ENCODE measurements at places on chromosomes 11 and 22.
A peak's percentile ranks its signal among the peaks of the same experiment; 100 is the strongest.

DNA sequence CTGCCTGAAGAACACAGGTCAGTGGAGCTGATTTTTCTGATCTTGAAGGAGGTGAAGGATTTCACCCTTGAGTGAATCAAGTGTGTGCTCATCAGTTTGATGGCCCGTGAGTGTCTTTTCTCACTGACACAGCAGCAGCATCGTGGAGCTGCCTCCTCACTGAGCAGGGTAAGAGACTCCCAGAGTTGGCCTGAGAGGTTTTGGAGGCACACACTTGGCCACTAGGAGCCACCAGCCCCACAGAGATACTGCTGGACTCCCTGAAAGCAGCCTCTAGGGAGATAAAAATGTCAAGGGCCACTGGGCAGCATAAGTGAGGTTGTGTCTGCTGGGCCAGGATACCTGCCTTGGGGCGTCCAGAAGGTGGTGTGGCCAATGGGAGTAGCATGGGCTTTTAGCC lies 245.4 kb downstream of the GRIK4 start:
- DNase-seq, result peak; percentile 3

DNA sequence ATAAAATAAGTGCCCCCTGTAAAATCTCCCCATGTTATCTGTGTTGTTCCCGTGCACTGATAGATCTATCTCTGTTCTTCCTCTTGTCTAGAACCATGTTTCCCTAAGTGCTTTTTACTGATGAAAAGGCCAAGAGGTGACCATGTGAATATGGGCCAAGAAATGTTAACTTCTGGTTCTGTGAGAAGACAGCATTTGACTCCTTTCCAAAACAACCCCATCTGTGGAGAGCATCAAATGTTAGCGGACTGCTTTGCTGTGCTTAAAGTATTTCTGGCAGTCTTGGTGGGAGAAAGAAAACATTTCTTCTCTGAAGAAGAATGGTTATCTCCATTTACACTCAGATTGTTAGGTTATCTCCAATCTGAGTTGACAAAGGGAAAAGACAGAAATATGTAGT lies 58.6 kb upstream of the GUCY1A2 start:
- no peak for DNase-seq

- DNase-seq, result no peak
Observed at GRCh38 chr11:47773882-47774281, 6.7 kb upstream of the FNBP4 start.

DNA sequence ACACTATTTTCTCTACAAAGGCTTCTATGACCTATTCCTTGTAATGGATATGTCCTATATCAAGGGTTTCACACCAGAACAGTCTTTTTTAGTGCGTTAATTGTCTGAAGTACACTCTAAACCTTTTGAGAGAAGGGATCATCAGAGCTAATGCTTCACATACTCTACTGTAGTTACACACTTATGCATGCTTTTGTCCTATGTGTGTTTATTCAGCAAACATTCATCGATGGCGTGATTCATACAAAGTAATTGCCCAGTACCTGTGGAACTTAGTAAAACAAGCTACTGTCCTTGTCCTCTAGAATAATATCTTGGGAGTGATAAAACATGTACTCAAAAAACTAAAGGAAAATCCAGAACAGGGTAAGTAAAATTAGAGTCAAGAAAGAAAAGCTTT lies 139.2 kb downstream of the GUCY1A2 start:
- DNase-seq, result no peak

DNA sequence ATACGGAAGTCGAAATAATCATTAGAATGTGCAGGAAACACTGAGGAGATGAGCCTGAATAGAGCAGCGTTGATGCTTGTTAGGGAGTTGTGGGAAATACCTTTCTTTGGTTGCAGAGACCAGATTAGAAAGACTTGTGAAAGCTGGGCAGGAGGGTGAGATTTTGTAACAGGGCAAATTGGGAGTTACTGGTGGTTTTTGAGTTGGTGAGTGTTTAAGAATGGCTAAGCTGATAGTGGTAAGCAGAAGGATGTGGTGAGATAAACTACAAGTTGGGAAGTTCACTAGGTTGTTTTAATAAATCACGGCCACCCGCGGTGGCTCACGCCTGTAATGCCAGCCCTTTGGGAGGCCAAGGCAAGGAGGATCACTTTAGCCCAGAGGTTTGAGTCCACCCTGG lies 34.4 kb downstream of the MCAM start:
- DNase-seq, result peak; percentile 74

DNA sequence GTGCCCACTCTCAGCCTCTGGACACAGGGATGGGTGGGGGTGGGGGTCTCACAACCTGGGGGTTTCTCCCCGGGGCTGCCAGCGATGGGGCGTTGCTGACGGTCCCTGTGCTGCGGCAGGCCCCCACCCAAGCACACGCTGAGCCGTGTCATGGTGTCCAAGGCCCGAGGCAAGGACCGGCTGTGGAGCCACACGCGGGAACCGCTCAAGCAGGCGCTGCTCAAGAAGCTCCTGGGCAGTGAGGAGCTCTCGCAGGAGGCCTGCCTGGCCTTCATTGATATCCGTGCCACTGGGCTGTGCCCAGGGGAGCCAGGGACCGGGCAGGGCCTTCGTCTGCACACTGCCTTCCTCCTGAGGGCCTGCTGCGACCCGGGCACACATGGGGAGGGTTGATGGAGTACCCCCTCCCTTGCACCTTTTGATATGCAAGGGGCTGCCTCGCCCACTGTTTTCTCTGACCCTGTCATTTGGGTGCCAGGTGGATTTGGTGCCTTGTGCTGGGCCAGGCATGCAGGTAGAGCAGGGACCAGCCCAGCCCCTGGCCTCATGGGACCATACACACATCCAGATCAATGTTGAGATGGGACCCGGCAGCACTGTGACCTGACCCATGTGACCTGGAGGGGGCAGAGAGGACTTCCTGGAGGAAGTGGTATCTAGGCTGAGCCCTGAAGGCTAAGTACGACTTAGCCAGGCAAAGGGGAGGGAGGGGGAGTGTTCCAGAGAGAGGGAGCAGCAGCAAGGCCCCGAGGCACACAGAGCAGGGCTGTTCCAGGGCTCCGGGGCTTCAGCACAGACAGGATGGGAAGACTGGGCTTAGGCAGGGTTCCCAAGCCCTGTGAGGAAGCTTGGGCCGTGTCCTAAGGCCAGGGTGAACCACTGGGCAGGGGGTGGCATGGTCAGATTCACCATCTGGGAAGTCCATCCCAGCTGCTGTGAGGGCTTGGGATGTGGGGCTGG lies 75.2 kb downstream of the MYO7A start:
- no peak for DNase-seq

DNA sequence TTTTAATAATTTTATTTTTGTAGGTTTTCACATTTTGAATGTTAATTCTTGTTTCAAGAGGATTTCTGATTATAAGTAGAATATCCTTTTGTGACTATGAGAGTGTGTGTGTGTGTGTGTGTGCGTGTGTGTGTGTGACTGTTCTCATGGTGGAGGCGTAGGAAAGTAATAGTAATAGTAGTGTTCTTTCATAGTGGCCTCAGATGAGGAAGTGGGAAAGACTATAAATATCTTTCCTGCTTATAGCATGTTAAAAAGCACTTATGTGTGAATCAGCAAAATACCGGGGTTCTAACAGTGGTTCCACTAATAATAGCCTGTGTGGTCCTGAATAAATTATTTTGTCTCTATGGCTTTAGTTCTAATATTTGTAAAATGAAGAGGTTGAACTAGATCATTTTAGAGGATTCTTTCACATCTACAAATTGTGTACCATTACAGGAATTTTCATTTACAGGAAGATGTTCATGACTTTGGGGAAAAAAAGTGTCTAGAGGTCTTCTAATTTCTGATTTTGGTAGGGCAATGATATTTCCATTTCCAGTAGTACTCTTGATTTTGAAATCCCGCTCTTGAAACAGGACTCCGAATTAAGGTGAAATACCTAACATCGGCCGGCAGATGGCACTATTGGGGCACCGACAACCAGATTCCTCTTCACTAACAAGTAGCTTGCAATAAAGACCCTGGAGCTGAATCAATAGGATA lies 29.9 kb upstream of the OR10G7 start:
- DNase-seq, result peak; percentile 88

DNA sequence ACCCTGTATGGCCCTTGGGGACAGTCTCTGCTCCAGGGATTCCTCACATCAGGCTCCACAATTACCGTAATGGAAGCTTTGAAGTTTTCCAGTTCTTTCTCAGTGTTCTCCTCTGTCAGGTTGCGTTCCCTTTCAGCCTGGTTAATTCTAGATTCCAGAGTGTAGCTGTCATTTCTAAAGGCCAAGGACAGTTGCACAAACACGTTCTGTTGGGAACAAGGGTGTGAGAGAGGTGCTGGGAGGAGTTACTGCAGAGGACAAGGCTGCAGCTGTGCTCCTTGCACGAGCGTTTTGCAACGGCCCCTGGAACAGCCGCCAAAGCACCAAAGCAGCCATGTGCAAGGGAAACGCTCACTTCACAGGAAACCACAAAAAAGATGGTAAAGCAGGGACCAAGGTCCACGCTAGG lies 35.9 kb upstream of the LYVE1 start:
- peak; percentile 64 for DNase-seq

DNA sequence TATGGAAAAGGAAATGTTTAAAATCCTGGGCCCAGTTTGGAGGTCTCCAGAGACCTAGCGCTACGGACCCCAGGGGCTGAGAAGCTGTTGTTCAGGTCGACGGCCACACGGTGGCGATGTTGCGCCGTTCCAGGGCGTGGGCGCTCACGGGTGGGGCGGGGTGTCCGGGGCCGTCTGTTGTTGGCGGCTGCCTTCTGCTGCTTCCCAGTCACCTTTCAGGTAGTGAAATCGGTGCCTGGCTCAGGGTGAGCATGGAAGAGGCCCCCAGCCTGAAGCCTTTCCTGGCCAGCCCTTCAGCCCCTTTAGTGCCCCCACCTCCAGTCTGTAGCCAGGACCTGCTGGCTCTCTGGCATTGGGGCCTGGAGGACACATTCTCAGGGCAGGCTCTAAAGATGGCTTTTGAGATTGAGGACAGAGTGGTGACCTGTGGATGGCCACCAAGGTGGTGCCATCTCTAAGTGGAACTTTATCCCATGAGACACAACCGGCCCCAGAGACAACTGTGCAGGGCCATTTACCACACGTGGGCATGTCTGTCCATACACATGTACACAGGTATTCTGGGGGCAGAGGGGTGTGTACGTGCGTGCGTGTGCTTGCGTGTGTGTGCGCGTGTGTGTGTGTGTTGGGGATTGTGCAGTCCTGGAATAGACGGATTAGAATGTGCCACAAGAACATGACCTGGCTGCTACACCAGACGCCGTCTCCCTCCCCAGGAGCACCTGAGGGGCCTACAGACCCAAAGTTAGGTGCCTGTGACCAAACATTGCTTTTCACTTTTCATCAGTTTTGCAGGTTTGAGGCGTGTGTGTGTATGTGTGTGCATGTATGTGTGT lies 53.8 kb downstream of the ST14 start:
- peak; percentile 74 for DNase-seq

GRCh38 chr11:93166194-93166593 lies 31.6 kb downstream of the SLC36A4 start:
- DNase-seq, result no peak

- DNase-seq, result no peak
Observed at GRCh38 chr22:46478083-46478551, 59.3 kb downstream of the CELSR1 start.

- no peak for DNase-seq
Observed at GRCh38 chr11:46333394-46333947, 13.8 kb upstream of the DGKZ start.

DNA sequence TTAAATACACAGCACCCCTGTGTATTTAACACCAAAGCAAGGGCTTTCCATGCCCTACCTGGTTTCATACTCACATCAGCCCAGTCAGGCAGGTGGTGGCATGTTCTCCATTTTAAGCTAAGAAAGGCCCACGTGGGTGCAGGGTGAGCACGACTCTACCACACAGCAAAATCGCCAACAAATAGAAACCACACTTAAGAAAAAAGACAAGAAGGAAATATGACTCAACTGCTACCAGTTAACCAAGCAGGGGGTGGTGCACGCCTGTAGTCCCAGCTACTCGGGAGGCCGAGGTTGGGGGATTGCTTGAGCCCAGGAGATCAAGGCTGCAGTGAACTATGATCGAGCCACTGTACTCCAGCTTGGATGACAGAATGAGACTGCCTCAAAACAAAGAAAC lies 35.2 kb upstream of the TFIP11 start:
- DNase-seq, result peak; percentile 35

DNA sequence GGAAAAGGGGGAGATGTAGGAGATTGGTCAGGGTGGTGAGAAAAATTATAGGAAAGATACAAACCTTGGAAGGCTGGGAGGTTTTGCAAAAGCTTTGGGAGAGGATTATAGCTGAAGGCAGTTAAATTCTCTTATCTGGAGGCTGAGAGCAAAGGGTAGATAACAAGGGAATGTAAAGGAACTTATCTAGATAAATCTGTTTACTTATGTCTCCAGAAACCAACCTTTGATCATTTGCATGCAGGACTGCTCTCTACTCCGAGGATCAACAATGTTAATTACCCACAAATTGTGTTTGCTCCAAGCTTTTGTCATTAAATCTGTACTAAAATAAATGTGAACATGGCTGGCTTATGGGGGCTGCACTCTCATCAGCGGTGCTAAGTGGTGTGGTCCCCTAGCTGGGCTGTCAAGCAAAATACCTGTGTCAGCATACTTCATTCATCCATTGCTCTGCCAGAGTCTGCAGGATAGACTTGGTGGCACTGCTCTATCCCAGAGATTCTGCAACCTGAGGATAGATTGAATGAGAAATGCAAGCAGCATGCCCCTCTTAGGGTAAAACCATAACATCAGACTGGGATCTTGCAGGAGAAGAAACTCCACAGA lies 1599.2 kb upstream of the TENM4 start:
- DNase-seq, result no peak

DNA sequence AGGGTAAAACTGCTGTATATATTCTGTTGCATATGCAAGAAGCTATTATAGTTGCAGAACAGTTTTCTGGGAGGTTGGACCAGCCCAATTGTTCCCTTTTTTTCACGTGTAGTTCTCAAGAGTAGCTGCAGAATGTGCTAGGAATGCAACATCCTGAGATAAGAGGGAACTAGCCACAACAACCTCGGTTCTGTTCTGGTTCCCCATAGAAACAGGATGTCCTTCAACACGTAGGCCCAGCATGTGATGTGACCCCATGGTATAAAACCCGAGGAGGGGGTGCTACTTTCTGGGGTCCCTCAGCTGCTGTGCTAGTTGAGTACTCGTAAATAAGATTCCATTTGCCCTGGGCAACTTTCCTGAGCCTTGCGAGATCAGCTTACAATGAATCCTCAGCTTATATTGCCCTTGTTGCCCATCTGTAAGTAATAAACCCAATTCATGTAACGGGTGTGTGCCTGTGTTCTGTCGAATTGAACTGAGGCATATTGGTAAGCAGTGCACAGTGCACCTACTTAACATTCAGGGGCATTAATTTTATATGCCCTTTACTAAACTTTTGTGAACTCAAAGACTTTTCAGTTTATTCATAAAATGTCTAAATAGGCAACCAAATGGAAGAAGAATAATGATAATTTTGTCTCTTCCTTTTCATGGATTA lies 23.0 kb upstream of the TRAF6 start:
- DNase-seq, result peak; percentile 40
